ENCODE measurements at places on chromosomes 6 and 20.

DNA sequence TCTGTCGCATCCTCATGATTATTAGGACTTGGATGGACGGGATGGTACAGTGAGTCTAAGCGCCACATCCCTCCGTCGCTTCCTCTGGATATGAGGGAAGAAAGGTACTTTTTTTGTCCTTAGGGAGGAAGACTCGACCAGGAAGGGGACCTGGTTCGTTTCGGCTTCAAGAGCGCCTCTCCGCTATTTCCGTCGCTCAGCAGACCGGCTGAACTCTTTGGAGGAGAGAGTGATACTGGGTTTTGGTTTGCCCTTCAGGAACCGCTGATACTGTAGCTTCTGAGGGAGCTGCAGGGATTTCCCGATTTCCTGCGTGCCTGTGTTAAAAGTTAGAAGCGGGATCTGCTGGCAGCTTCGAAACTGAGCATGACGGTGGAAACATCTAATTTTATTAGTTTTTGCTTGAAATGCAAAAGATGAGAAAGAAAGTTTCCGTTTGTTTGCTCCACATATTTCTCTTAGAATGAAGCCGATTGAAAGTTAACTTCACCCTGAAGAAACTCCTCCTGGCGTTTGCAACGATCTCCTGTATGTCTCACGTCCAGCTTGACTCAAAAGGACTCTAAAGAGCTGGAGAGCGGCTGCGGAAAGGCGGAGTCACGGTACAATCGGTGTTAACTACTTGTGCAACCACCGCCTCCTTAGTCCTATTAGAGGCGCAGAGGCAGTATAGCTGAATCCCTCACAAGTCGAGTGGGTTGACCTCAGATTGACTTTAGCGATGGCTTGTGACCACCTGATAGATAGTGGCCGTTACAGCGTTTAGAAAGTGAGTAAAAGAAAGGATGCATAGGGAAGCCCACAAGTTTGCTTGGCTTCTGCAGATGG, 129.4 kb downstream of the TRIM27 start:
- no peak for DNase-seq

- DNase-seq: no peak
These were observed 14.3 kb downstream of the CAPN11 start for GRCh38 chr6:44172731-44173500.

GRCh38 chr6:21190701-21191100, 402.9 kb upstream of the SOX4 start:
- DNase-seq: no peak

GRCh38 chr6:139325686-139326085, 33.9 kb upstream of the TXLNB start:
- no peak for DNase-seq

- DNase-seq: no peak
These were observed 128.4 kb upstream of the PLN start for GRCh38 chr6:118419448-118420394.

- DNase-seq: no peak
These were observed 276.5 kb upstream of the CITED2 start for GRCh38 chr6:139650941-139651340.

DNA sequence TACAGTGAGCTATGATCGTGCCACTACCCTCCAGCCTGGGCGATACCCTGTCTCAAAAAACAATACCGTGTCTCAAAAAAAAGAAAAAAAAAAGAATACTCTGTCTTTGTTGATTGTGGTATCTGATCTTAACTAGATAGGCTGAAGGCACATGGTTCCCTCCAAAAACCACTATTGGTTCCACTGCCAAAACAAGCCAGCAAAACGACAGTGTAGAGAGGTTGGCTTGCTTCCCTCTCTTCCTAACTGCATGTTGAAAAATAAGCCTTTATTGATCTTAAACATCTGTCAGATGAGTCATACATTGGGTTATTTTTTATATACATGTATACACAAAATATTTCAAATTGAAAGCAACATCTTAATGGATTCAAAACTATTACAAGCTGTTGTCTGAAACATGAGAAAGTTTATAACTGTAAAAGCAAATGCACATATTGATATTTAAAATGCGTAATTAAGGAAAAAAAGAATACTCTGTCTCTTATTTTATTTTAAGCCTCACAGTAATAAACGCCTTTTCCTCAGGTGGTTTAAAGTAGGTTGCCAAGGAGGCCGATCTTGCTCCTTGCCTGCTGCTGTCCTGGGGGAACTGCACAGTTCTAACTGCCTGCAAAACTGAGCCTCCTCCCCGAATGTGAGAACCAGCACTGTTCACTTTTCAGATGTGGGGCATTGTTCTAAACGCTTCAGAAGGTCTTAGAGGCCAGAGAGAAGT, 7.0 kb upstream of the NINL start:
- no peak for DNase-seq

- no peak for DNase-seq
These were observed 31.7 kb downstream of the SLC35A1 start for GRCh38 chr6:87504441-87504840.

DNA sequence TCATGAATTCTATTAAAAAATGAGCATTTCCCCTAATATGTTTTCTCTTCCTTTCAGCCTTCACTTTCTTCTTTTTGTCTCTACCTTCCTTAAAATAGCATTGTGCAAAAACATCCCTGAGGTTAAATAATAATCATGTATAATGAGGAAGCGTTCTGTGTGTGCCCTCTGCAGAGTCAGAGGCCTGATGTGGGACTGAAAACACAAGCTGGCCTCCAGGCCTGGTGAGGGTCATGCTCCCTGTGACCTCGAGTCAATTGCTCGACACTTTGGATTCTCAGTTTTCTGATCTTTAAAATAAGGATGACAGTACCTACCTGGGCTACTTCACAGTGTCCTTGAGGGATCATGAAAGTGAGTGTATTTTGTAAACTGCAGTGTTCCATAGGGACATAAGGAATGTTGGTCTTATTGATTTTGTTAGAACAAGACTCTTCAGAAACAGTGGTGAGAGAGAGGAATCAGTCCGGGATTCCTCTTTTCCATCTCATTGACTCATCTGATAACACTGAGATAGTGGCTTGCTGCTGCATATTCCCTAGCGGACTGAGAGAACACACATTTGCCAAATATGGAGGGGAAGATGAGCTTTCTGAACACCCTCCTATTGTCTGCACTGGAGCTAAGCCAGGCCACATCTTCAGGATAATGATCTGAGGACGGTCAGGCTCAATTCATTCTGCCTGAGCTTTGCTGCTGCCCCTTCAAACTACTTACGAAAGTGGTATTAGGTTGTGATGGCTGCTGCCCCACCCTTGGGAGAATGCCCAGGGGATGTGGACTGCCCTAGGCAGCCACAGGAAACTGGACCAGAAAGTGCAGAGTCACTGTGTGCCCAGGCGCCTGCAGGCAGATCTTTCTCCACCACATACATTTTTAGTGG, 39.6 kb upstream of the PDE7B start:
- DNase-seq: no peak

DNA sequence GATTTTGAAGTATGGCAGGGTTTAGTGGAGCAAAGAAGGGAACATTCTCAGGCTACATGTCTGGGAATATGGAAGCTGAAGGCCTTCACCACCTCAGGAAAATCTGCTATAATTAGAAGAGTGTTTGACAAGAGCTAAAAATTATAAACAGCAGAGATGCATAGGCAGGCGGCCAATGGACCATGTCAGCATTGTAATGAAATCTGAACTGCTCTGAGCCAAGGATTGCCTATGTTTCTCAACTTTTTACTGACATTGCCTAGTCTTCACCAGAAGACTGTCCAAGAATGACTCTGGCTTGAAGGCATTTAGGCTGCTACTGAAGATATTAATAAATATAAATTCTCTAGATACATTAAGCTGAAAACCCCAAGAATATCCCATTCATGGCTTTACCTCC, 84.1 kb downstream of the C6orf52 start:
- no peak for DNase-seq

DNA sequence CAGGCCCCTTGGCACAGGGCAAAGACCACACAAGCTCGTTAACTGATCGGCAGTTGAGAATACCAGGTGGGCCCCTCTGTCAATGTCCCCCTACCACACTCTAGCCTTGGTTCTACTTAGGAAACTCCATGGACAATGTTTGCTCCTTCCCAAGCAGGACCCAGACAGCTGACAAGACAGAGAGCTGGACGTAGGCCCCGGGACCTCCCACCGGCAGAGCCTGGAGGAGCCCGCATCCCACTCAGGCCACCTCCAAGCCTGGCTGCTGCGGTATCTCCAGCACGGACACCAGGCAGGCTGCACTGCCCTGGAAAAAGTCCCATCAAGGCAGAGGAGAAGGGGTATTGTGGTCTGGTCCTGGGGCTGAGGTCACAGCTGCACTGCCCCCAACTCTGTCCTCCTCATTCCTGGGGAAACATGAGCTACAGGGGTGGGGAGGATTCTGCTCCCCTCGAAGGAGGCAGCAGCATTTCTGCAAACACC, 6.2 kb upstream of the GRM4 start:
- no peak for DNase-seq

DNA sequence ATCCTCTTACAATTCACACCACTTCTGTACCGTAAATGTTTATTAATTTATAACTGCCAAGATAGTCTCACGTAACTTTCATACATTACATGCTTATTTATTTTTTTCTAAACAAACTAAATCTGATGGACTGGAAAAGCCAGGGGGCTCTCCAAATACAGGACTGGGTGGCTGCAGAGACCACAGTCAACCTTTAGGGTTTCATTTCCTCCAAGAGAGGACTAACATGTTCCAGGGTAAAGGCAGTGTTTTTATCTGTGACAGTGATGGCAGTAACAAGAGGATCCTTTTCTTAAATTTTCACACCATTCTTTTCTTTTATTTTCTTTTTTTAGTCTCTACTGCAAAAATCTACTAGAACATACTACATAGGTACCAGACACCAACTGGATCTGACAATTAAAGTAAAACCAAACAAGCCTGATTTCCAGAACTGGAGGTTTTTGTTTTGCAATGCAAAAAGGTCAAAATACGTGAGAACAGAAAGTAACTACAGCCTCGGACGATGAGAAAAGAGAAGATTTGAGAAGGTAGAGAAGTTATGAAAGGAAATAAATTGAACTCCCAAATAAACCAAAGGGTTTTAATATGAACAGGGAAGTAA, 1.2 kb downstream of the LMBRD1 start:
- no peak for DNase-seq

GRCh38 chr6:87799651-87800050, 97.6 kb upstream of the AKIRIN2 start:
- no peak for DNase-seq

DNA sequence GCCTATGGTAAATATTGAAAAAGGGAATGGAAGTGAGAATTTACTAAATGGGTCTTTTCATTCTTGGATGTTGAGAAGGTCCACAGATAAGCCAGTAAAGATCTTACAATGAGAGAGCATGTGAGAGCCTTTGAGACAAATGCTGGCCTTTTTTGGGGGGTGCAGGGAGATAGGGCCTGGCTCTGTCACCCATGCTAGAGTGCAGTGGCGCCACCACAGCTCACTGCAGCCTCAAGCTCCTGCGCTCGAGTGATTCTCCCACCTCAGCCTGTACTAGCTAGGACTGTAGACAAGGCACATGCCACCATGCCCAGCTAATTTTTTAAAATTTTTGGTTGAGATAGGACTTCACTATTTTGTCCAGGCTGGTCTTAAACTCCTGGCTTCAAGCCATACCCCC, 63.2 kb upstream of the TMEM181 start:
- DNase-seq: no peak

GRCh38 chr6:1598886-1599285, 10.8 kb upstream of the FOXC1 start:
- DNase-seq: no peak

GRCh38 chr6:119887666-119888065, 538.1 kb upstream of the MAN1A1 start:
- no peak for DNase-seq

GRCh38 chr6:87705070-87705691, 3.1 kb upstream of the AKIRIN2 start:
- no peak for DNase-seq

GRCh38 chr6:40474937-40475336, 112.2 kb downstream of the LRFN2 start:
- DNase-seq: no peak

DNA sequence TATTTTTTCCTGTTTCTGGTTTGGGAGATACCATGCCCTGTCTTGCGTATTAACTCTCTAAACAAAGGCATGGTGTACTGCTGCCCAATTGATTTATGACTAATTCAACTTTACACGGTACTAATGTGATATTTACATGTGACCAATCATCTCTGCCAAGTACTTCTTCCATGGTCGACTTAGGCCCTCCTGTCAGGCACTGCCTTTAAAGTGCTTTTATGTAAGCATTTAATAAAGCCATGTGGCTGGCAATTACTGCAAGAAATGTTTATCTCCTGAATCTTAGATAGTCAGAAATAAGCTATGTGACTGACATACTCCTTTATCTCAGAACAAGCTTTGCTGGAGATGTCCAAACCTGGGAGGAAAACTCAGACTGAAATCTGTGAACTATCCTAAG, 323.4 kb downstream of the BTBD3 start:
- no peak for DNase-seq

DNA sequence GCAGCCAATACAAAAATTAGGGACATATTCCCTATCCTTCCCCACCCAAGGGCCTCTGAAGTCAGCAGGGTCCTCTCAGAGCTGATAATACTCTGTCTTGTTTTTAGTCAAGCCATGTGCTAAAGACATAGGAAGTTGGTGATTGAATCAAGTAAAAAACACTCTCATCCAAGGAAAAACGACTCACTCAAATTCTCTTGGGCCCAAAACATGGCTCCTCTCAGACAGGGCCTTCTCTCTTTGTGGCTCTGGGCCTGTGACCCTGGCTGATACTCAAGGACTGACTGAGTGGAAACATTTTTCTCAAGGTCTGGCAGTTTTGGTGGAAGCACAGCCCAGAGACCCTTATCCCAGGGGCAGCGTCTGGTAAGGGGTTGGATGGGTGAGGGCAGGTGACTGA, 5.9 kb upstream of the SCML4 start:
- DNase-seq: no peak

DNA sequence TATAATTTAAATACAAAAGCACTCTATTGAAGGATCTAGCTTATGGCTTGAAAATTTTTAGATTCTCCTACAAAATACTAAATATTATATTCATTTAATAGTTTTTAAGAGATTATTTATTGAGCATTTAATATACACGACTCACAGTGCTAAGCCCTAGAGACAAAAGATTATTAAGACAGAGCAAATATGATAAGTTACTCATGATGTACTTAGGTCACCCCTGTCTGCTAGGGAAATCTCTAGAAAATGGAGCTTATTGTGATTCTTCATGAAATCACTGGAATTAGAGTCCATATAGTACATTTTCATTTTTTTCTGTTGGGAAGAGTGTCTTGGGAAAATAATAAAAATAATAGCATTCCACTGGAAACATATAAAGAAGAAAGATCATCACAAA, 37.8 kb downstream of the BEND6 start:
- no peak for DNase-seq

DNA sequence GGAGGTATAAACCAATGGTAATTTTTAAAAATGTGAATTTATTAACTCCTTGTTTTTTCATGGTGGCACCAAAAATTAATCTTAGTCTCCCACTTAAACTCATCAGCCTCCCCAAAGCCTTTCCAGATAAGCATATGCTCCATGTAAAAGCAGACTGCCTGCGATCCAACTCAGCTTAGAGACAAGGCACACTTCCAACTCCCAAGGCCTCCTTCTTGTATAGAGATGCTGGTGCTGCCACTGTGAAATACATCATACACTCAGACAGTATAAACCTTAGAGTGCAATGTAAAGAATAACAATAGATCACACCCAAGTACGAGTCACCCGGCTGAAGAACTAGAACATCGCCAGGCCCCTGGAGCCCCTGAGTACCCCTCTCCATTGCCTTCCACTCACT, 2.0 kb downstream of the ANKRD6 start:
- no peak for DNase-seq
